ENCODE measurements at places on chromosomes 3 and 15.

DNA sequence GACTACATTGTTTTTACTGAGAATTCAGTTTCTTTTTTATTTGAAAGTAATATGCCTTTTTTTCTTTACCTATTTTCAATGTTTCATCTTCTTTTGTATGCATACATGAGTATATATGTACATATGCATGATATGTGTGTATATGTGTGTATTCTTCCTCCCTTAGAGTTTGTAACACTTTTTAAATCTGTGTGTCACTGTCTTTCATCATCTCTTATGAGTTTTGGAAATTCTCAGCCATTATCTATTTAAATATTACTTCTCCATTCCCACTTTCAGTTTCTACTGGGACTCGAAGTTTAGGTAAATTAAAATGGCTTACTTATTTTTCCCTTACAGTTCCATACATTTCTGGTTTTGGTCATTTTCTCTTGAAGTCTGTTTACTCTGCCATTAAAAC is 754.1 kb downstream of the GRM7 start:
- no peak for DNase-seq

DNA sequence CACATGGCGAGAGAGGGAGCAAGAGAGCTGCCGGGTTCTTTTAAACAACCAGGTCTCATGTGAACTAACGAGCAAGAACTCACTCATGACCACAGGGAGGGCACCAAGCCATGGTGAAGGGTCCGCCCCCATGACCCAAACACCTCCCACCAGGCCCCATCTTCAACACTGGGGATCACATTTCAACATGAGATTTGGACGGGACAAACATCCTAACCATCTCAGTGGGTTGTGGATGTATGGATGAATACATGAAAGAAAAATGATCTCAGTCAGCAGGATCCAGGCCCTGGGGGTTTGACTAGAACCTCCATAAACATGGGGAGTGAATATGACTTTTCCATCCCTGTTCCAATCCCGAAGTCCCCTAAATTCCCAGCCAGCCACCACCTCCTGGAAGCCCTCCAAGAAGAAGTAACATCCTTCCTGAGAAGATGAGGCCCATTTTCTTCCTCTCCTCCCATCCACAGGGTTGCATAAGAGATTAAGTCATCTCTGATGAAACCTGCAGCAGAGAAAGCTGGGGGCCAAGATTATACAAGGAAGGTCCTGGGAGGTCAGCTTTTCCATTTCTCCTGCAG is 9.5 kb downstream of the CAV3 start:
- DNase-seq: no peak

GRCh38 chr3:116087426-116087825 is 357.9 kb downstream of the LSAMP start:
- no peak for DNase-seq

GRCh38 chr15:50148362-50148963 is 29.4 kb upstream of the ATP8B4 start:
- no peak for DNase-seq

DNA sequence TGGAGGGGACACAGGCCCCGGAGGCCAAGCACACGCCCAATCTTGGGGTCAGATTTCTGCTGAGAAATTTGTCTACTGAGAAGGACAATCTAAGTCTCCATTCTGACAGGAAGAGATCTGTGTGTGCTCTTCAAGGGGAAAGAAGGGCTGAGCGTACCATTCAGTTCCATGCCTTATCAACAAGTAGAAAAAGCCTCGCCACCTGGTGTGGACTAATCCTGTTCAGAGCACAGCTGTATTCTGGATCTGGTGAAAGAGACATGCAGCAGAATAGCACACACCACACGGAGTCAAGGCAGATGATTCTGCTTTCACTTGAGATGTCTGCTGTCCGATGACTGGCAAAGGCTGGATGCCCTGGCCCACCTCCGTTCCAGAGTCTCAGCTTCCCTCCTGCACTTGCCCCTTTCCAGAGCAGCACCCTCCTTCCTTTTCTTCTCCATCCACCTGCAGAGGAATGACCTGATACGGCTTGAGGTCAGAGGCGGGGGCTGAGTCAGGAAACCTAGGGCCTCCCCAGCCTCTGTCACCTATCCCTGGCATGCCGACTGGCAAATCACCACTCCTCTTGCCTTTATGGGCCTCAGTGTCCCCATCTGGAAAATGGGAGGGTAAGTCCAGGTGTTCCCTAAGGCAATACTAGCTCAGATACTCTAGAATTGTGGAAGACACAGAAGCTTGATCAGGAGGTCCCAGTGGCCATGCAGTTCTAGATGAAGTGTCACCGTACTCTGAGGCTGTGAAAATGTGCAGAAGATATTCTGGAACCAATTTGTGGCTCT is 36.9 kb upstream of the CTSH start:
- no peak for DNase-seq

- no peak for DNase-seq
These were observed 34.6 kb downstream of the PAK2 start for GRCh38 chr3:196774191-196774820.

DNA sequence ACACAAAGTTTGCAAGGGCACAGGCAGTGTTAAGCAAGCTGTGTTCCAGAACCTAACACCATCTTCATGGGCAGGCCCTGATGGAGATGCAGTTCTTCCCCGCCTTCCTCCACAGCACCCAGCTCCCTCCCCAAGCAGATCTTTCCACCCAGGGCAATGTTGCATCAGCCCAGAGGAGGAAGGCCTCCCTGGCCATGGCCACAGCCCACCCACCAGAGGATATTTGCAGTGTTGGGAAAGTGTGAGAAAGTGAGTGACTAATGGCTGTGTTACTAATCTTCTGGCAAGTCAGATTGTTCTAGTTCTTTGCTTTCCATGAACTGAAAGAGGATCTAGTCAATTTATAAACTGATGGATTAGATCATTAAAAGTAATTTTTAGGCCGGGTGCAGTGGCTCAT is 42.0 kb upstream of the ATP10A start:
- DNase-seq: no peak

DNA sequence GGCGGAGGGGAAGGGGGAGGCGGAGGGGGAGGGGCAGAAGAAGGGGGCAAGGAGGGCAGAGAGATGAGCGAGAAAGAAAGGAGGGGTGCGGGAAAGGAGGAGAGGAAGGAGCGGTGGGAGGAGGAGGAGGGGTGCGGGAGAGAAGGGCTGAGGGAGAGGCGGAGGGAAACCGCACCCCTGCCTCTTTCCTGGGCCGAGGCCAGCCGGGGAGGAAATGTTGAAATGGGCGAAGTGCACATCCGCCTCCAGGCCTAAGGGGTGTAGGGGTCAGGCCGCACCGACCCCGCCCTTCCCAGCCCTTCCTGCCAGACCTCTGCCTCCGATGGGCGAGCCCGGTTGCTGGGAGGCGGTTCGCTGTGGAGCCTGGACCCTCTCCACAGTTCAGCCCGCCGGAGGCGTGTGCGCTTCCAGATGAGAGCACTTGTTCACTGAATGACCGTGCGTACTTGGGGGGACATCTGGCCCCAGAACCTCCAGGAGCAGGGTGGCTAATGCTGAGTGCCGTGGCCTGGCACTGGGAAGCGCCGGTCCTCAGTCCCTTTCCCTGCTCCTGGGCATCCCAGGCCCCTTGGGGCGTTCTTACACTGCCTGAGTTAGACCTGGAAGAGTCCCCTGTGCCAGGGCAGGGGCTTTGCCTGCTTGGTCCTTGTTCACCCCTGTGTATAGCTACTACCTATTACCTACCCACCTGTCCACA is 110.3 kb upstream of the KLF13 start:
- no peak for DNase-seq

- no peak for DNase-seq
These were observed 69.2 kb upstream of the TBC1D5 start for GRCh38 chr3:17811646-17812045.

GRCh38 chr3:9703736-9704346 is at the start of gene CPNE9:
Gene CPNE9 (plus strand): TSS chr3:9703833. CDS start chr3:9703997, 164 bp downstream.
- no peak for DNase-seq

GRCh38 chr3:131620977-131621376 is 118.2 kb upstream of the MRPL3 start:
- DNase-seq: no peak

DNA sequence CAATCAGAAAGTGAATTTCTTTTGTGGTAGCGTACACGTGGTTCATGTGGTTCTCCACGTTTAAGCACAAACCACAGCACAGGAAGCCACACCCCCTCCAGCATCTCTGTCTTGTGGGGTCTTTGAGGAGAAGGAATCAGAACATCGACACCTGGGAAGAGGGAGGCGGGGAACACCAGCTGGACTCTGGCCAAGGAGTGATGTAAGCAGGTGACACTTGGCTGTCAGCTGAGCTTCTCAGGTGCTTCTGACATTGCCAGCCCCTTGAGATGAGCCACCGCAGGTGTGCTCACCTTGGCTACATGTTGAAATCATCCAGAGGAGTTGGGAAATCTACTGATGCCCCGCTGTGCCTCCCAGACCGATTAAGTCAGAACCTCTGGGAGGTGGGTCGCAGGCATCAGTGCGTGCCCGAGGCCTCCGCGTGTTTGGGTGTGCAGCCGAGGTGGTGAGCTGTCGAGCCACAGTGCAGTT is 85.0 kb downstream of the FAM81A start:
- no peak for DNase-seq

- no peak for DNase-seq
These were observed 565.3 kb upstream of the ROBO2 start for GRCh38 chr3:76474632-76475031.

- no peak for DNase-seq
These were observed 393.7 kb upstream of the C2CD4B start for GRCh38 chr15:62558640-62559380.

DNA sequence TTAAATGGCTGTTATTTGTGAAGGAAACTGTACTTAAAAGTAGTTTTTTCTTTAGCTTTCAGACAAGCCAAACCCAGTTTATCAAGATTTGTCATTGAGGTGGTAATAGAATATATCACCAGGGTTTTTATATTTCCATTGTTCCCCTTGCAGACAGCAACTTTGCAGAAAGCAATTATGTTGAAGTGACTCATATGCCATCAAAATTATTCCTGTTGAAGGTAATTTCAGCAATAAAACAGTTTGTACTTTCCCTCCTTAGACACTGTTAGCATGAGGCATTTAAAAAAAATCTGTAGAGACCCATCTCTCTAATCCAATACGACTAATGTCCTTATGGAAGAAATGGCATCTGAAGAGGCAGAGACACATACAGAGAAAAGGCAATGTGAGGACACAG is 219.0 kb downstream of the NFKBIZ start:
- no peak for DNase-seq

- DNase-seq: no peak
These were observed 11.6 kb upstream of the TMED3 start for GRCh38 chr15:79299126-79299840.

DNA sequence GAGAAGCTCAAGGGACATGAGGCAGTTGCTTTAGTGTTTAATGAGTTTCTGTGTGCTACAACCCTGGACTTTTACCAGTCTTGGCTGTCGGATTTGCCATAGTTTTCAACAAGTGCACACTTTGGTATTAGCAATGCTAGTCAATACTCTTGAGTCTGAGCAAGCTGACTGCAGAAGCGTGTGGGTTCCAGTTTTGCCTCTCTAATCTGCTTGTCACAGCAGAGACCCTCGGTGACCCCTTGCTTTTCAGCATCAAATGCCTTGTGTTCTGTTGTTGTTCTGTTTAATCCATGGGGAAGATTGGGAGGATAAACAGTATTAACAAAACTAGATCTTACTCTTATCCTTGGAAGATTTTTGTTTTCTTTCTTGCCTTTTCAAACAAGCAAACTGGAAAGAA is 194.3 kb upstream of the CHRM5 start:
- DNase-seq: no peak

DNA sequence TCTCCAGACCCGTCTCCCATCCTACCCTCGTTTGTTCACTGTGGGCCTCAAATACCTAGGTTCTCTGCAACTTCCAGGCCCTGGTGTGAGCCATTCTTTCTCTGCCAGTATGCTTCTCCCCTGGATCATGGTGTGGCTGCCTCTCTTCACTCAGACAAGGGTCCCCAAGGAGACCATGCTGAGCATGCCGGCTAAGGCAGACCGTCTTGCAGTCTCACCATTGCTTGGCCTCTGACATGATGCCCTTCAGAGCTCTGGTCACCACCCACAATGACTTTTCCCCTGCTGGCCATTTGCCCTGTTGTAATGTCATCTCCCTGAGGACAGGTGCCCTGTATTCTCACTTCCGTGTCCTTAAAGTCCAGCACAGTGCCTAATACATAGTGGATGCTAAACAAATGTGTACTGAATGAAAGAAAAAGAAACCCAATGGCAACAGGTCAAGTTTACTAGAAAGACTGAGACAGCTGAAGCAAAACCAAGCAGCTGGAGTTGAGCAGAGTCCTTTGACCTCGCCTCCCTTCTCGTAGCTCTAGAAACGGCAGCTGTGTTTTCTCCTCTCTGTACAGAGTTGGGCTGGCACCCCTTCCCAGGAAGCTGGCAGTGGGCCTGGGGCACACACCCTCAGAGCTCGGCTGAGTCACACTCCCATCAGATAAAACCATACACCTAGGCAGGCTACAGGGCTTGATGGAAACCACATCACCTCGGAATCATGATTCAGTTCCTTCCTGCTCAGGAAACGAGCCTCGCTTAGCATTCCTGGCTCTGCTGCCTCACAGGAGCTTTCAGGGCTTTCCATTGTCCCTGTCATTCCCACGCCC is 8.6 kb downstream of the TLR9 start:
- no peak for DNase-seq
